ENCODE measurements at places on chromosomes 7 and 10. TPM values are rescaled to one million over a fixed set of nuclear protein-coding genes. Genes with fewer than 3 reads are reported as not detected.

The CNPY1 gene
- not detected for total RNA-seq

The LIPN gene
- total RNA-seq, result not detected

The GNAT3 gene
- not detected for total RNA-seq

The CDHR1 gene
- total RNA-seq, result 0.41 TPM

The AASS gene
- 0.48 TPM for total RNA-seq

The AGR3 gene
- not detected for total RNA-seq

The MET gene
- 0.60 TPM for total RNA-seq

The TEX36 gene
- total RNA-seq, result not detected
